ENCODE measurements at places on chromosomes 12 and 14.

DNA sequence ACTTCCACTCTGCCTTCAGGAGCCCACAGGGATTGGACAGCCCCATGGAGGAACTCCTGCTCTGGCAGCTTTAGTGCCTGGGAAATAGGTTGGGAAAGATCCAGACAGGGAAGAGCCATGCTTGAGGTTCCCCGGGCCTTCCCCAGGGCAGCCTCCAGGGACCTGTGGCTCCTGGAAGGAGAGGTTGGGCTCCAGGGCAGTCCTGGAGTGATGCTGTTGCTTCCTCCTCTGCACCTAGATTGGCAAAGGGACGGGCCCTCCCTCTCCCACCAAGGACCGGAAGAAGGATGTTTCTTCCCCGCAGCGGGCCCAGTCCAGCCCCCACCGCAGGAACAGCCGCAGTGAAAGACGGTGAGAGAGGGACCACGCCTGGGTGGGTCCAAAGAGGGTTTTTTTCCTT, 16.5 kb downstream of the VASH1 start:
- DNase-seq: no peak

GRCh38 chr14:105939810-105940508, 413.6 kb downstream of the TMEM121 start:
- DNase-seq: no peak

GRCh38 chr14:56005191-56006053, 112.8 kb upstream of the PELI2 start:
- DNase-seq: no peak

DNA sequence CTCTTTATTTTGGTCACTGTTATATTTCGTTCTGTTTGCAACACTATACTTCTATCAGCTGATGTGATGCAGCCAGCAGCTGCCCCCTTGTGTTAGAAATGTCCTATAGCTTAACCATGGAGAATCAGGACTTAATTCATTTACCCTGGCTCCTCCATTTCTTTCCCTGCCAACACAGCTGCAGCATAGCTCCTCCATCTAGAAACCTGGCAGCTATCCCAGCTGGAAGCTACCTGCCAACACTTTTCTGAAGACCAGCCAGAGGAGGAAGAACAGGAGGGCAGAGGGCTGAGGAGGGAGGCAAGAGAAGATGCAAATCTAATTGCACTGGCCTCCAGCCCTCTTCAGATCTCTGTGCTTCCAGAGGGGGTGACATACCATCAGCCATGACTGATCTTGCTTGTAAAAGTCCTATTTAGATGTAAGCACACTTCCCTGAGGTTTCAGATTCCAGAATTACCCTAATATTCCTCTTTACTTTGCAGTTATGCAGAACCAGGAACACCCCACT, 156.8 kb upstream of the TMEM260 start:
- no peak for DNase-seq

DNA sequence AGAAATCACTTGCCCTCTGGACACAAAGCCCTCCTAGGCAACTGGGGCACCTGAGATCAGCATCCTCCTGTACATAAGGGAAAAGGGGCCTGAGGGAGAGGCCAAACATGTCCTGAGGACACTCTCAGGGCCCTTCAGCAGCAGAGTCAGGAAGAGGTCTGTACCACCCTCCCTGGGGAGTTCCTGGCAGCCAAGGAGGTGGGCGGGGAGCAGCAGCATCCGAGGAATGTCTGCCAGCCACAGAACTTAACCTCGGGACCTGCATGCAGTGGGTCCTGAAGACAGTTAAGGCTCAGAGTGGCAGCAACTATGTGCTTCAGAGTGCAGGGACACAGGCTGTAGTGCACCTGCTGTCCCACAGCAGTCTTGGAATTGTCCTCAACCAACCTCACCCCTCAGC, 62.1 kb downstream of the SPTB start:
- no peak for DNase-seq

GRCh38 chr14:45426685-45427282, 173.8 kb upstream of the MIS18BP1 start:
- DNase-seq: peak; percentile 7

DNA sequence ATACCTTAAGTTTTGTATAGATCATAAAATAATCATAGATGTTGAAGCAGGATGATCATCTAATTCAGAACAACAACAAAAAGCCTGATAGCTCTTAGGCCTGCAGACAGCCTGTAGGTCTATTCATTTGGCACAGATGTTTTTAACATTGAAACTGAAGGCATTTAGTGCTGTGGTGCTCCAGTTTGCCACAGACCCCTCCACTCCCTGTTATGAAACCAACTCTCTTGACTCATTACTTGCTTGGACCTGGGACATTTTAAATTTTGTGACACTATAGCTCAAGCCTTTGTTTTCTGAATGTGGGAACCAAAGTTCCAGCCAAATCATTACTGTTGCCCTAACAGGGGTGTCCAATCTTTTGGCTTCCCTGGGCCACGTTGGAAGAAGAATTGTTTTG, 9.1 kb downstream of the PRKCH start:
- DNase-seq: no peak

DNA sequence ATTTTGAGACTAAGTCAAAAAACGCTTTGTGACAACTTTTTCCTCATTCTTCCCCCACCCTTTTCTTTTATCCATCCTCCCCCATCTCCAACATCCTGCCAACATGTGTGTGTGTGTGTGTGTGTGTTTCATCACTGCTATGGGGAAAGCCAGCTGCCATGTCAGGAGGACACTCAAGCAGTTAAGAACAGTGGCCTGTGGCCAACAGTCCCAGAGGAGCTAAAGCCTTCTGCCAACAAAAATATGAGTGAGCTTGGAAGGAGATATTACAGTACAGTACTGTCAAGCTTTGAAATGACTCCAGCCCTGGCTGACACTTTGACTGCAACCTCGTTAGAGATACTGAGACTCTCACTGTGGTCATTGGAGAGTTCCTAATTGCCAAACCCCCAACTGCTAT, 5.0 kb upstream of the CSRP2 start:
- DNase-seq: no peak

GRCh38 chr14:102138535-102138934, 1.2 kb upstream of the WDR20 start:
- no peak for DNase-seq

DNA sequence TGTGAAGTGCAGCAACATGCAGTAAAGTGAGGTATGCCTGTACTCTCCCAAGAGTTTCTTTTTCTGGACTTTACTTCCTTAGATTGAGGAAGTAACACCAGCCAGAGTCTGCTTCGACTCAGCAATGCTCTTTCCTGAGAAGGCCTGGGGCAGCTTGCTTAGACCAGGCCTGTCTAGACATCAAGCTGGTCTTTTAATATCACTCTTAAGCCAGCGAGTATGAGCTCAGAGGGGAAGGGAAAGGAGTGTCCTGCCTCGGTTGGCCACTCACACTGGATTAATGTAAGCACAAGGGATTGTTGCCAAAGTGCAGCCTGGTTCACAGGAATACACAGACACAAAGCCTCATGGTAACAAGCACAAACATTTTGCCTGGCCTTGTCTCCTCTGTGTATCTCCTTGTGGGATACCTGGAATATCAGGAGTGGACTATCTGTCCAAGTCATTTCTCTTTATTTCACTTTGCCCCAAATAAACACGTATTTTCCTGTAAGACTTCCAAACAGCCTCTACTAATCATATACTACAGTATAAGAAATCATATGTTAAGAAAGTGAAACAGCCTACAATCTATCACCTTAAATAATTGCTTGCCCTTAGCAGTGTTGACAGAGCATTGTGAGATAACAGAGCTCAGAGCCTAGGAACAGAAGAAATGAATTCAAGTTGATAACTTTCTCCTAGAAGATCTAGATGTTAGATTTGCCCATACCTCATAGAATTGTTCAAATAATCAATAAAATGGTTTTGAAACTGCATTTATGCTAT, 121.2 kb upstream of the DAAM1 start:
- DNase-seq: no peak

GRCh38 chr12:3035171-3035570, 42.0 kb upstream of the TSPAN9 start:
- no peak for DNase-seq

GRCh38 chr14:67191768-67192290, 2.6 kb downstream of the GARIN2 start:
- DNase-seq: no peak

DNA sequence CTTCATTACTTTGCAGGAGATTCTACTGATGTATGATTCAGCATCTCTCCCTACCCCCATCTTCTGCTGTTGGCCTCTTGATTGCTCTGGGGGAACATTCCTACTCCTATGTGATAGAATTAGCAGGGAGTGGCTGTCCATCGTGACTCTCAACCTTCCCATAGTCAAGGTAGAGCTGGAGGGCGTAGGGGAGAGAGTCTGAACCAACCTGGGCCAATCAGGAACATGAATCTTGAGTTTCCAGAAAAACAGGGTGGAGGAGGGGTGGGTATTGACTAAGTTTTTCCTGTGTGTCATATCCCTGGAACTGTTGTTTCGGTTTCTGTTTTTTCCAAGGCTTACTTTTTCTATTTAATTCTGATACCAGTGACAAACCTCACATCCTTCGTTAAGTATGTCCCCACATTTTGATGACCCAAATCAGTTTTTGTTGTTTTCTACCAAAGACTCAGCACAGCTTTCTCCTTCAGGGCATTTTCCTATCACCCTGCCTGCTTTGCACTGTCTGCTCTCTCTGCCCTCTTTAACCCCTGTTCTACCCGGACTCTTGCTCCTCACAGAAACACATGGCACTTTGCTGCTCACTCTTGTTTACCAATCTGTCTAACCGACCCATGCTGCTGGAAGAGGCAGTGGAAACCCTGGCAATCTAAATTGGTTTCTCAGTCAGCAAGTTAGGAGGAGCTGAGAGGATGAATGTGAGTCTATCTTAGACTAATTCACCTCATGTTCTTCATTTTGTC, 1428.3 kb downstream of the AACS start:
- DNase-seq: no peak

- DNase-seq: no peak
These were observed 29.0 kb upstream of the AKAP6 start for GRCh38 chr14:32300136-32300535.

GRCh38 chr14:61555056-61555838, 140.1 kb upstream of the HIF1A start:
- no peak for DNase-seq

DNA sequence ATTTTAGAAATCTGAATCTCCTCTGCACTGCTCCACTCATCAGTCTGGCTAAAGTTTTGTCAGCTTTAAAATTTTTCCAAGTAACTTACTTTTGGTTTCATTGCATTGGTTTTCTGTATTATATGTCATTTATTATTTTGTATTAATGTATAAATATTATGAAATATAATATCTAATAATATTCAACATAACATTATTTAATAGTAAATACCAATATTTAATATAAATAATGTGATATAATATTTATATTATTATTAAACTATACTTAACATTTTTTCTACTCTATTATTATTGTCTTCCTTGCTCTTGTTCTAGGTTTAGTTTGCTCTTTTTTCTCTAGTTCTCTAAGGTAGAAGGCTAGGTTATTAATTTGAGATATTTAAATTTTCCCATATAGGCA, 512.1 kb downstream of the AACS start:
- no peak for DNase-seq

DNA sequence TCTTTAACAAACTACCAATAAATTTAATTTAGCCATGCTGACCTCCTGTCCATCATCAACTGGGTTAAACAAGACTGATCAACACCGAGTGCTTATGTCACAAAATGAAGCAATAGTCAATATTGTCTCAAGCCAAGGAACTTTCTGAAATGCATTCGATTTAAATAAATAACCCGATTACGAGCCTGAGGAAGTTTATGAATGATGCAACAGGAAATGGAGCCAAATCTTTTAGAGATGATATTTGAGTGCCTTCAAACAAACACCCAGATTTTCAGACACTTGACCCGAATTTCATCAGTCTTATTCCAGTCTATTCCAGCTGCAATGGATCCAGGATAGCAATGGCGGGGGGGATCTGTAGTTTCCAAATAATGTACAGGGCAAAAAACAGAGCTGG, 27.9 kb downstream of the FAR2 start:
- DNase-seq: no peak

- no peak for DNase-seq
These were observed 32.2 kb downstream of the SMUG1 start for GRCh38 chr12:54156578-54156977.

DNA sequence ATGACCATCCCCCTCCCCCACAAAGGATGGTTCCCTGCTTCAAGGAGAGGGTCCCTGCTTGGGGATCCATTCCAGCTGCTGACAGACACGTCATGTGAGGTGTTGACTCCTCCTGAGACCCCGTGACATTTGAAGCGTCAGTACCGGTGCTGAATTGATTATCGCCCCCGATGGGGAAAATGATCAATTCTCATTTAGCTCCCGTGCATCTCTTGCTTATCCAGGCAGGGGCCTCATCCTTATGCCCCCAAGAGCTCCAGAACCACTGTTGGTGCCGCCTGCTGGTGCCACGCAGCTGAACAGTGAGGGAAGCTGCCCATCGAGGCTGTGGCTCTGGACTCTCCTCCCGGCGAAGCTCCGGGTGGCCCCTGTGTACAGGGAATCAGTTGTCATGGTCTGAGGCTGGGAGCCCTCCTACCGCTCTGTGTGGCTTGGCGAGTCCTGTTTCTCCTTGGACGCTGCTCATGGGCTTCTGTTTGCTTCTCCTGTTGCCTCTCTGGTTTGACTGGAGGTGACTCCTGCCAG, 4.6 kb downstream of the KIF26A start:
- DNase-seq: no peak

- DNase-seq: no peak
These were observed 37.0 kb upstream of the TMX1 start for GRCh38 chr14:51202914-51203665.

Measured in NCI-H1436 treated with DMSO at 0.1 percent for 48 hours (cell line).